GM23338 (cell line): ENCODE measurements at places on chromosomes 16 and 17. TPM values are rescaled to one million over a fixed set of nuclear protein-coding genes. Genes with fewer than 3 reads are reported as not detected.

- peak; percentile 40 for DNase-seq
- no peaks in the 10 kb centered on the region for H3K36me3 ChIP-seq
- H3K27me3 ChIP-seq = no peaks in the 10 kb centered on the region
- H3K4me1 ChIP-seq = peaks cover 16% of the 10 kb centered on the region
- H3K27ac ChIP-seq = no peak overlapping the region
These were observed 702 bp downstream of the TENT4B start for GRCh38 chr16:50153596-50154419.

Gene MCRIP1
- 85.2 and 110 TPM in 2 replicates for total RNA-seq

- H3K4me3 ChIP-seq = no peak overlapping the region
- no peaks in the 10 kb centered on the region for H3K4me1 ChIP-seq
- H3K27me3 ChIP-seq = no peaks in the 10 kb centered on the region
- H3K27ac ChIP-seq = no peak overlapping the region
- peak; percentile 70 for DNase-seq
- no peaks in the 10 kb centered on the region for H3K36me3 ChIP-seq
These were observed 50.5 kb downstream of the GPR139 start for GRCh38 chr16:20023190-20023589.

DNA sequence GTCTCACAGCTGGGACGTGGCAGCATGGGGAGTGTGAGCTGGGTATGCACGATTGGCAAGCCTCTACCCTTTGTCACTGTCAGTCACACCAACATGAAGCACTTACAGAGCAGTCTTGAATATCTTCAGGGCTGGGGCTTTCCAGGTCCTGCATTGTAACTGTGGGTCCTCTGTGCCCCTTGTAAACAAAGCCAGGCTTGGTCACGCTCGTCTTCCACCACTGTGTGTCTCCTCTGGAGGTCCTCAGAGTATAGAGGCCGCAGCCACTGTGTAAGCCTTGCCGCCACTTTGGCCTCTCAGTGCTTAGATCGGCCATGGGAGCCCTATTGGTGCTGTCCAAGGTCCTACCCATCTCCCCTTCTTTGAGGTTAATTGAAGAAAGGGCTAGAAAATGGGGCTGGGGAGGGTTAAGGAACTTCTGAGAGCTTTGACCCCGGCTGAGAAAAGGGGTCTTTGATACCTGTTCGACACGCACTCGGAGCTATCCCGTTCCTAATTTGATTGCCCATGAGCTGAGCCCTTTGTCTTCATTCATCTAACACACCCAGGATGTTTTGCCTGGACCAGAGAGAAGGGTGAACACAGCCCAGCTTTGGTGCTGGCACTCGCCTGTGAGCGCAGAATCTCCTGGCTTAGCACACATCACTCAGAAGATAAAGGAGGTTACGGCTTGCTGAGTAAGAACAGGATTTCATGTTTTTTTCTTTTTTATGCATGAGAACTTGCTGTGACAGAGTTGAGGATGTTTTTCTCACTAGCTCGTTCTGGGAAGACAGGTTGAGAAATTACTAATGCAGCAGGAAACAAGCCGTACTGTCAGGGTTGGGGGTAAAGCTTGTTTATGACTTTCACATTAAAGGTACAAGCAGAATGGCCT is 267.9 kb downstream of the CPPED1 start:
- no peak overlapping the region for H3K27ac ChIP-seq
- DNase-seq = peak; percentile 73
- H3K4me1 ChIP-seq = no peaks in the 10 kb centered on the region
- no peaks in the 10 kb centered on the region for H3K36me3 ChIP-seq

Gene TOX3
- total RNA-seq = 13.7 and 15.6 TPM in 2 replicates

DNA sequence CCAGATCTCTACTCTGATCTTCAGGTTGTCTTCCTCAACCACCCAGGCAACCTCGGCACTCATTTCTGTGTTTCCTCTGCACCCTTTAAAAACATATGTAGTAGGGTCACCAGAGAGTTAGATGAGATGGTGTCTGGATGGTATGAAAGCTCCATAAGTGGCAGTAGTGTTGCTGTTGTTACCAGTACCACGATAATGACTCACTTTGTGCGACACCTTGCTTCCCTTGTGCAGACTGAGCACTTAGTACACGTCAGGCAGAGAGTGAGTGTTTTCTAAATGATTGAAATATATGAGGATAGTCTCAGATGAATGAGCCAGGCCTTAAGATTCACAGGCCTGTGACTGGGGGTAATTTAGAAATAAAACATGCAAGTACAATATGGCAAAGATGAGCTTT is 188.7 kb downstream of the MAF start:
- DNase-seq = no peak
- H3K4me1 ChIP-seq = peaks cover 14% of the 10 kb centered on the region
- no peak overlapping the region for H3K4me3 ChIP-seq
- no peaks in the 10 kb centered on the region for H3K27me3 ChIP-seq

DNA sequence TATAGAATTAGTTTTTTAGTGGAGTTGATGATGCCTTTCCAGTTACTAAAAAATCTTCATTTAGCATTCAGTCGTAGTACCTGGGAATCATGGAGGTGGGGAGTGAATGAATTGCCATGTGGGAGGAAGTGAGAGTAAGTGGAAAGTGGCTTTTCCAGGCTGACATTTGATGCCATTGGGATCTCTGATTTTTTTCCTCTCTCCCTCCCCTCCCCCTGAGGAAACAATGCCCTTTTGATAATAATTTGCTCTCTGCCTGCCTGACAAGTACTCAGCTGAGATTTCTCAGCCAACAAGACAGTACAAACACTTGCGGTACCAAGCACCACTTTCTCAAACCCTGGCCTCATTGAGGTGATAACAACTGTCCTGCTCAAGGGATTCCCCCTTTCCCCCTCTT is 2.2 kb downstream of the UBE2Z start:
- no peaks in the 10 kb centered on the region for H3K27me3 ChIP-seq
- H3K4me1 ChIP-seq = peaks cover 26% of the 10 kb centered on the region

- peak overlapping the region; percentile 81 for H3K4me3 ChIP-seq
- peaks cover 10% of the 10 kb centered on the region; the same call in 1 of the 2 replicates for H3K4me1 ChIP-seq
- no peak overlapping the region for H3K27ac ChIP-seq
- H3K36me3 ChIP-seq = no peaks in the 10 kb centered on the region
- peak; percentile 61 for DNase-seq
- H3K27me3 ChIP-seq = peaks cover 71% of the 10 kb centered on the region
These were observed 1.0 kb downstream of the SDK2 start for GRCh38 chr17:73643001-73643851.

Gene CD300C
- not detected in 2 replicates for total RNA-seq

DNA sequence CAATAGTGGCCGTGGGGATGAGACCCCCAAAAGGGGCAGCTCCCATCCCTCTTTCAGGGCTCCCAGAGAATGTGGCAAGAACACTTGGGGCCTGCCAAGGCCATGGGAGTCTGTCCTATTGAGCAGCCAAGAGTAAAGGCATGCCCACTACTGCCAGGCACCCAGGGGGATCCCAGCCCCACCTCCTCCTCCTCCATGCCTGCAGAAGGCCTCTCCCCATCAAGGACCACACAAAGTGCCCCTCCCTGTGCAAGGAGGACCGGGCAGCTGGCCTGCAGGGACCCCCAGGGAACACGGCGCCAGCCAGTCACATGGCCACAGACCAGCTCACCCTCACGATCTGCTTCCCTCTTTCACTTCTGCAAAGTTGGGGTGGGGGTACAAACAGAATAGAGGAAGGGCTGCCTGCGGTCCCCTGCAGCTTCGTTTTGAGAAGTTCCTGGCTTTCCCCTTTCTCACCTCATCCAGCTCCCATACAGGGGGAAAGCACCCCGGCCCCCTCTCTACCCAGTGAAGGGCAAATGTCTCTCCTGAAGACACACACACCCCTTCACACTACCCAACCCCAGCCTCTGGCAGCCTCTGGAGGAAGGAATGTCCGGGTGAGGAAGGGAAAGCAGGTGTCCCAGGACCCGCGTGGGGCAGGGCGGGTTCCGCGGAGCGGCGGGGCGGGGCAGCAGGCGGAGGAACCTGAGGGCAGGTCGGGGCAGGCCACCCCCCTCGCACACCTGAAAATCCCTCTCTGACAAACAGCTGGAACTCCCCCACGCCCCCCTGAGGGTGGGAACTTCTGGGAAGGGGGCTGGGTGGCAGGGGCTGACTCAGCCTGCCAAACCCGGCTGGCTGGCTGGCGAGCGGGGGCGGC is 2.0 kb downstream of the PPP1R9B start:
- H3K27ac ChIP-seq = no peak overlapping the region
- H3K36me3 ChIP-seq = no peaks in the 10 kb centered on the region
- peak; percentile 40 for DNase-seq
- H3K27me3 ChIP-seq = peaks cover 30% of the 10 kb centered on the region
- H3K4me3 ChIP-seq = peak overlapping the region; percentile 87

GRCh38 chr17:57957886-57958285 is 2.7 kb upstream of the CUEDC1 start:
- no peak overlapping the region for H3K27ac ChIP-seq
- H3K27me3 ChIP-seq = peaks cover 41% of the 10 kb centered on the region
- no peak overlapping the region for H3K4me3 ChIP-seq
- H3K36me3 ChIP-seq = no peaks in the 10 kb centered on the region
- DNase-seq = no peak

DNA sequence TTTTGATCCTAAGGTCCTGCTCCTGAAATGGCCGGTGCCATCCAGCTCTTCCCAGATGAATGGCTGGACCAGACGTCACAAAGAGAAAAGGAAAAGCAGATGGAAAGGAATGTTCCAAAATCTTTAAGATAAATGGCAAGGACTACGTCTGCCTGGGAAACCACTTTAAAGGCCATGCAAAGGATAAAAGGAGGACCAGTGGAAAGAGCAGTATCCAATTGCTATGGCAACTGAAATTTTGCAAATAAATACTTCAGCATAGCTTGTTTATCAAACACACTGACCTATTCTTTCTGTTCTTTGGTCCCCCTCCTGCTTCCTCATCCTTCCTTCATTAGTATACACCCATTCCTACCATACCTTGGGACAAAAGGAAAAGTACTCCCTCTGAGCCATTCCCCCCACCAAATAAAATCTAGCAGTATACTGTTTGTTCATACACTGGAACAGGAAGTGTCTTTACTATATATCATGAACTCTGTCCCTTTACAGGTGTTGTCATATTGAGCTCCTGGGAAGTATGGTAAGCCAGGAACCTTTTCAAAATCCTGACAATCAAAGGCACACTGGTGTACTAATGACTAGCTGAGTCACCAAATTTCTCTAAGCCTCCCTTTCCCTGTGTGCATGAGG is 37.2 kb upstream of the NUFIP2 start:
- H3K4me1 ChIP-seq = peaks cover 7% of the 10 kb centered on the region; the same call in 1 of the 2 replicates
- DNase-seq = peak; percentile 8
- no peak overlapping the region for H3K4me3 ChIP-seq
- H3K36me3 ChIP-seq = no peaks in the 10 kb centered on the region

- DNase-seq = peak; percentile 71
- peak overlapping the region; percentile 34; the same call in 1 of the 2 replicates for H3K4me3 ChIP-seq
- peaks cover 29% of the 10 kb centered on the region for H3K4me1 ChIP-seq
- H3K36me3 ChIP-seq = no peaks in the 10 kb centered on the region
These were observed 21.8 kb downstream of the ITGB3 start for GRCh38 chr17:47275245-47275984.
